ENCODE measurements at places on chromosomes 12 and 14.

DNA sequence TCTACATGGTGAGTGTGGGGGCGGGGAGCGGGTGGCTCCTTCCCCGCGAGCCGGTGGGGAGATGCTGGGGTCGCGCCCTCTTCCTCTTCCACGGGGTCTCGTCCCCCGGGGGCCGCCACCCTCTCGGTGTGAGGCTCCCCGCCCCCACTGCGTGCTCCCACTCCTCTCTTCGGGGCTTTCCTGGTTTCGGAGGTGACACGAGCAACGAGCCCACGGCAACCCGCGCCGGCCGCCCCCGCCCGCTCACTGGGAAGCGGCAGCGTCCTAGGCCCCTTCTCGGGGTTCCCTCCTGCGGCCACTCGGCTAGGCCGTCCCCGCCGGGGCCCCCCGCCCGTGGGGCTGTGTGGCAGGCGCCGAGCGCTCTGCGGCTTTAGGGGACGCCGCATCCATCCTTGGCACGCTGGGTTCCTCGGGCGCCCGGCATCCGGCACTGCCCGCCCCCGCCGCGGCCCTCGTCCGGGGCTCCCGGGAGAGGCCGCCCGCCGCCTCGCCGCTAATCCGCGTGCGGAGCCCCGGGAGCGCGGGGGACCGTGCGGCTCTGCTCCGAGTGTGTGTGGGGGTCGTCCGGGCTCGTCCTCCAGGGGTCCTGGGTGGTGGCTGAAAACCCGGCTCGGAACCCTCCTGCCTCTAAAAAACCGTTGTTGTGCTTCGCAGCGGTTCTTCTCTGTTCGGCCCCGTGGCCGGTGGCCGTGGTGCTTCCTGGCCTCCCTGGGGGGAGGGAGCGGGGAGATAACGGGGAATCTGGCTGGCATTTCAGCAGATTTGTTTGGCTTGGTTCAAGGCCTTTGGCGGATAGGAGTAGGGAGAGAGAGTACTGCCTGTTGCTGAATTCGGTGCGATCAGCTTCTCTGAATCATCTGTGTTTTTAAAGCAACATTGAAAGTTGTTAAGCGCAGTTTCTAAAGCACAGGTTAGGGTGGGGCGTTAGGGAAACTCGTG, 1.0 kb downstream of the PCNX1 start:
- DNase-seq, result peak; percentile 46

GRCh38 chr14:105096206-105096875, 31.1 kb upstream of the GPR132 start:
- no peak for DNase-seq

GRCh38 chr12:32702946-32703345, 23.8 kb downstream of the DNM1L start:
- no peak for DNase-seq

DNA sequence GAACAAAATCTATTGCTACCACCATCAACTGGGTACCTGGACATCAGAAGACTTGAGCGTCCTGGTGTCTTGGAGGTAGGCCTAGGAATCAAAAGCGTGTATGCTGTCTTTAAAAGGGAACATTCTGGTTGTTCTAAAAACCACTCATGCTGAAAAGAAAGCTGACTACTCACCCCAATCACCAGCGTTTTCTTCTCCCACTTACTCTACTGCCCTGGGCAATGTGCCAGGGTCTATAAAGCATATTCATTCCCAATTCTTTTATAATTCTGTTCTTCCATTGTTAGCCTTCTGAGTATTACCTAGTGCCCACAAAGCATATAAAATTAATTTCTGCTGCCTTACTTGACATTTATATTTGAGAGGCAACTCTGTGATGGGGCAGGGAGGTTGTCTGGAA, 133.4 kb downstream of the KCNA5 start:
- DNase-seq, result no peak

DNA sequence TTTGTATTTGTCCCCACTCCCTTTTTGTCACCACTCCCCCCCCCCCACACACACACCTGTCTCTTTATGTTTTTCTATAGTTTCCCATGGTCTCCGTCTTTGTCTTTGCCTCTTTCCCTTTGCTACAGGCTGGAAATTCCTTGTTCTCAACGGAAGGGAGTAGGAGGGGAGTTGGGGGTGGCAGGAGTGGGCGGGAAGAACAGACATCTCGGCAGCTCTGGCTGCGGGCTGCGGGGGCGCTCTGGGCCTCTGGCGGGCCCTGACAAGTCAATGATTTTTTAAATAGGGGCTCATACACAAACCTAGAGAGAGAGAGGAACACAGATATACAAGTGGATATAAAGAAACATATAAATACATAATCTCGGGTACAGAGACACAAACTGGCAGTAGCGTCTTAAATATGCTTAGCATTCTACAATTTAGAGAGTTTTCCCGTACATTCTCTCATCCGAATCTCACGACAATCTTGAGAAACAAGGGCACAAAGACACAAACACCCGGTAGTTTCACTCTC, 2.4 kb upstream of the NAB2 start:
- DNase-seq, result peak; percentile 67

DNA sequence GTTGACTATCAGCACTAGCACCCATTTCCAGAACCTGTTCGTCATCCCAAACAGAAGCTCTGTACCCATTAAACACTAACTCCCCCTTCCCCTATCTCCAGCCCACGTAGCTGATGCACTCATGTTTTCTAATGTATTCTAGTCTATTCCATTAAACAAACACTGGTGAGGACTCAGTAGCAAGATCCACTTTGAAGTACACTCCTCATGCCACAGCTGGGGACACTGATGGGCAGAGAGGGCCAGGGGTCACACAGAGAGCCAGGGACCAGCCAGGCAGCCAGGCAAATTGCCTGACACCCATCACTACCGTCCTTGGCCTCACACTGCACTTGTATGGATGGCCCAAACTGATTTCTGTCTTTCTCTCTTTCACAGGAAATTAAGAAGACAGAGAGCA, 269.9 kb upstream of the DIO3 start:
- DNase-seq, result no peak

DNA sequence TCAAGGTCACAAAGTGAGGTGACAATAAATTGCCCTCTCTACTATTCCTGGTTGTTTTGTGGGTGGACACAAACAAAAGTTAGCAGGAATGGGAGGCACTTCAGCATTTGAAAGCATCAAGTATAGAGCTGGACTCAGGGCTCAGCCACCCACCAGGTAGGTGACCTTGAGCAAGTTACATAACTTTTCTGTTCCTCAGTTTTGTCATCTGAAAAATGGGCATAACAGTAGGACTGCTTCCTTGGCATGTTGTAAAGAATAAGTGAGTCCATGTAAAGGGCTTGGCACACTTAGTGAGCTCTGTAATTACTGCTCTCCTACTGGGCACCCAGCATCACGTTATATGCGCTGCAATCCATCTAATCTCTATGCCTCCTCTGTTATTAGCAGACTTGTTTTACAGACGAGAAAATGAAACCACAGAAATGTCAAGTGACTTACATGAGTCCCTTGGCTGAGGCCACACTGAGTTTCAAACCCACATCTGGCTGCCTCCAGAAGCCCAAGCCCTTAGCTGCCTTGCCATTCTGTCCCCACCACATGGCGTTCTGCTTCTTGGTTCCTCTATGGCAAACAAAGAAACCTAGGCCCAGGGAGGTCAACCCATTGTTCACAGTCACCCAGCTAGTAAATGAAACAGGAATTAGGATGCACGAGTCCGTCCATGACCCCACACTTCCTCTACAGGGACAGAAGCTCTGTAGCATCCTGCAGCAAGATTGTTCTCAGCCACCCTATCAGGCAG, 63.2 kb upstream of the SLC24A4 start:
- no peak for DNase-seq

Data from stimulated activated CD4-positive, alpha-beta T cell treated with anti-CD3 and anti-CD28 coated beads, TNF-alpha, amount 100 ng/mL, for 4 hours (primary cell).